Brain microvascular endothelial cell (primary cell): ENCODE measurements at places on chromosomes 4 and X.

DNA sequence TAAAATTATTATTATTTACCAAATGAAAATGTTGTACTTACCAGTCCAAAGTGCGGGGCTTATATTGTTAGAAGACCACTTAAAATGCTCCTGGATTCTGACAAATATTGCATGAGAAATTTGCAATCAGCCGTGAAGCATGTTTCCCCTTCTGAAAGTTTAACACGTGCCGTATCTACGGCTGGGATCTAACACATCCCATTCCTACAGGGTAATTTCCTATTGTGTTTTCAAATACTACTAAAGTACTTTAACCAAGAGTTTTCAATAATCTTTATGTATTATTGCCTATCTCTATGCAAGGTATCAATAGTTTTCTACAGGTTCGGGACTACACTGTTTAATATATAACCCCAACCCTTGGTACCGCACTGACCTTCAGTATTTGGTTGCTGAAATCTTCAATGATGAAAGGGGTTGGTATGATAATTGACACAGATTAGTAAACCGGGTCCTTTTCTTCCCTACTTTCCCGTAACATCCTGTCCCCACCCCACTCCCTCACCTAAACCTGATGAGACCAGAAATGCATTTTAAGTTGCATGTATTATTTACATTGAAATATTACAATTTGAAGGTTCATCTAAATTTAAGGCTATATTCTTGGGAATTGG, 795 bp upstream of the BRWD3 start:
- DNase-seq = no peak

DNA sequence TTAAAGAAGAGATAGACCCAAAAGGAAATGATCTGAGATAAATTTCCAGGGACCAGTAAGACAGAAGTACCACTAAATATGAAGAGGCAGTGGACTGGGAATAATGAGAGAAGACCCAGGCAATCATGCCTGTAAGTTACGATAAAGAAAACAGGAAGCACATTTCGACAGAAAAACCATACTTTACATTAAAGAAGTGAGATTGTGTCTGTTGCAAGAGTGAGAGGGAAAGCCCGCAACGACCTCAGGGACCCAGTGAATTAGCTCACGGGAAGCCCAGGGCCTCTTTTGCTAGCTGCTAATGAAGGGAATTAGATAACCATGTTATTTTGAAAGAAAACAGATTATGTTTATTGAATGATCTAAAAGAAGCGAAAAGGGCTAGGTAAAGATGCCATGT, 28.9 kb upstream of the ACSL1 start:
- DNase-seq = no peak

GRCh38 chr4:139312552-139313332, 10.5 kb upstream of the NDUFC1 start:
- no peak for DNase-seq

DNA sequence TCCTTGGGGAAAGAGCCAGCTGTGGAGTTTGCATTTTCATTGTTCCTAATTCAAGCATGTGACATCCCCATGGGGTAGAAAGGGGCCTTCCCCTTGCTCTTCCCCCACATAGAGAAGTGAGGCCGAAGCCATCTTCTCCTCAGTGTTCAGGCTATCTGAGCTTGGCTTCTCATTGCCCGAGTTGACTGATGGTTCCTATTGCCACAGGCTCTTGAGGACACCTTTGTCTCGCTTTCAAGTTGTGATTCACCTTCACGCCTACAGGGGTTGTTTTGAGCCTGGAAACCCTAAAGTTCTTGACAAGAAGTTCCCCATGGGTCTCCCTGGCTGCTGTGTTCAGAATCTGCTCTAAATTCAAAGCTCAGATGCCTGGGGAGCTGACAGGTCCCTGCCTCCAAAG, 25.0 kb downstream of the CCNQ start:
- DNase-seq = no peak

GRCh38 chr4:118345813-118346212, 7.0 kb downstream of the PRSS12 start:
- DNase-seq = no peak
